ENCODE measurements at places on chromosomes 16 and 17.

GRCh38 chr16:50160495-50161164 lies 7.5 kb downstream of the TENT4B start:
- no peak for DNase-seq

DNA sequence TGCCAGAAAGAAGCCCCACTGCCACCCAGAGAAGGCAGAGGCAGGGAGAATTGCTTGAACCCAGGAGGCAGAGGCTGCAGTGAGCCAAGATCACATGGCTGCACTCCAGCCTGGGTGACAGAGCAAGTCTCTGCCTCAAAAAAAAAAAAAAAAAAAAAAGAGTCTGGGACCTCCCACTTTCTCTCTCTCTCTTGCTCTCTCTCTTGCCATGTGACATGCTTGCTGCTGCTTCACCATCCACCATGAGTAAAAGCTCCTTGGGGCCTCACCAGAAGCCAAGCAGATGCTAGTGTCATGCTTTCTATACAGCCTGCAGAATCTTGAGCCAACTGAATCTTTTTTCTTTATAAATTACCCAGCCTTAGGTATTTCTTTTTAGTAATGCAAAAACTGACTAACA lies 21.5 kb upstream of the SRSF1 start:
- DNase-seq: no peak

GRCh38 chr17:31488982-31489294 lies 97.5 kb downstream of the RAB11FIP4 start:
- no peak for DNase-seq

GRCh38 chr16:49023050-49023449 lies 258.6 kb downstream of the CBLN1 start:
- DNase-seq: no peak

DNA sequence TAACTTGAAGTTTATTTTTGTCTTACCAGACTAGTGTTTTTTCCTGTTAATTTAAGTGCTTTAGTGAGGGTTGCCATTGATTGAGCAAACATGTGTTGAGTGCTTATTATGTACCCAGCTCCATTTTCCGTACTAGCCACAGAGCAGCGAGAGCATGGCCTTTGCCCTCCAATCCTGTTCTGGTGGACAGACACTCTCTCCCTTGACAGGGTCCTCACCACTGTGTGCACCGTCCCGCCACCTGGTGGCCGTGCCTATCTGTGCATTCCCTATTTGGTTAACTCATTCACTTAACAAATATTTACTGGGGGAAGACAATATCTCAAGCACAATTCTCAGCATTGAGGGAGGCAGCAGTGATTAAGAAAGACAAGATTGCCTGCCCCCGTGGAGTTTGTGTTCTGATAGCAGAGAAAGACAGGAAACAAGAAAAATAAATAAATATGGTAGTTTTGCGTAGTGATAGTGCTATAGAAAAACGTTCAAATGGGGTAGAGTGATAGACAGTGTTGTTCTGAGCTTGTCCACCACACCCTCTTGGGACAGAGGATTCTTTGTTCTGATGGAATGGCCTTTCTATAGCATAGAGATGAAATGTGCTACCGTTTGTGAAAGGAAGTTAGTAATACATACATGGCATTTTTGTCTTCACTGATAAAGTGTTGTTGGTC lies 13.0 kb downstream of the CDH13 start:
- DNase-seq: no peak

GRCh38 chr16:59690216-59690615 lies 956.1 kb upstream of the GOT2 start:
- no peak for DNase-seq
